WTC11 (cell line): ENCODE measurements at places on chromosomes 6 and 20.

DNA sequence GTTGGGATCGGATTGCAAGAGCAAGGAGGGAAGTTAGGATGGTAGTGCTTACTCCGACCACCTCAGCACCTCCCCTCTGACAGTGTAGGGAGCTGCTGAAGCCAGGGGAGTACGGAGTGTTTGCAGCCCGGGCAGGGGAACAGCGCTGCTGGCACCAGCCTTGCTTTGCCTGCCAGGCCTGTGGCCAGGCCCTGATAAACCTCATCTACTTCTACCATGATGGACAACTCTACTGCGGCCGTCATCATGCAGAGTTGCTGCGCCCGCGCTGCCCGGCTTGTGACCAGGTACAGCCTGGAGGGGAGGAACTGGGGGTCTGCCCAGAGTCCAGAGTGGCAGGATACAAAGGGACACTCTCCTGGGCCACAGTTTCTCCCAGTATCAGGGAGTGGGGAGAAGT, 2.2 kb upstream of the TOMM6 start:
- DNase-seq = no peak

DNA sequence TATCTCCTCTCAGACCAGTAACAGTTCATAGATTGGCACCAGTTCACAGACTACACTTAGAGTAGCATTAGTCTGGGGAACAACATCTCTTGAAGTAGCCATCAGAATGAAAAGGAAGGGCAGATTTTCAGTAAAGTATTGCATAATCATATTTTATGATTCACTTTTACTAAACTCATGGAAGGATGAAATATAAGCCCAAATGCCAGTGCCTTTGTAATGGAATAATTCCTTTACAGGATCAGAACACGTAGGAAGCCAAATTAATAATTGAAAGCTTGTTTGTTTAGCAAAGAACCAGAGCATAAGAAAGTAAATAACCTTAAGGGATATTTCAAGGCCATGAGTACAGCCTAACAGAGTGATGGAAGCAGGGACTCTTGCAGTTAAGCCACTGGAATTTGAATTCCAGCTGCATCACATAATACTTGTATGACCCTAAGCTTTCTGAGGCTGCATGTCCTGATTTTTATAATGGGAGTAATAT, 11.4 kb upstream of the LOC128125822 start:
- no peak for DNase-seq

DNA sequence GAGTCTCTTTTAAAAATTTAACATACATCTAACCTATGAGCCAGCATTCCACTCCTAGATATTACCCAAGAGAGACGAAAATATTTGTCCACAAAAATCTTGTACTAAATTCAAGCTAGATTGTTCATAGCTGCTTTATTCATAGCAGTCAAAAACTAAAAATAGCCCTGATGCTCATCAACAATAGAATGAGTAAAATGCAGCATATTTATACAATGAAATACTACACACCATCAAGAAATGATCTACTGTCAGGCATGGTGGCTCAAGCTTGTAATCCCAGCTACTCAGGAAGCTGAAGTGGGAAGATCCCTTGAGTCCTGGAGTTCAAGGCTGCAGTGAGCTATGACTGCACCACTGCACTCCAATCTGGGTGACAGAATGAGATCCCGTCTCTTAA, 22.0 kb upstream of the SRC start:
- no peak for DNase-seq

DNA sequence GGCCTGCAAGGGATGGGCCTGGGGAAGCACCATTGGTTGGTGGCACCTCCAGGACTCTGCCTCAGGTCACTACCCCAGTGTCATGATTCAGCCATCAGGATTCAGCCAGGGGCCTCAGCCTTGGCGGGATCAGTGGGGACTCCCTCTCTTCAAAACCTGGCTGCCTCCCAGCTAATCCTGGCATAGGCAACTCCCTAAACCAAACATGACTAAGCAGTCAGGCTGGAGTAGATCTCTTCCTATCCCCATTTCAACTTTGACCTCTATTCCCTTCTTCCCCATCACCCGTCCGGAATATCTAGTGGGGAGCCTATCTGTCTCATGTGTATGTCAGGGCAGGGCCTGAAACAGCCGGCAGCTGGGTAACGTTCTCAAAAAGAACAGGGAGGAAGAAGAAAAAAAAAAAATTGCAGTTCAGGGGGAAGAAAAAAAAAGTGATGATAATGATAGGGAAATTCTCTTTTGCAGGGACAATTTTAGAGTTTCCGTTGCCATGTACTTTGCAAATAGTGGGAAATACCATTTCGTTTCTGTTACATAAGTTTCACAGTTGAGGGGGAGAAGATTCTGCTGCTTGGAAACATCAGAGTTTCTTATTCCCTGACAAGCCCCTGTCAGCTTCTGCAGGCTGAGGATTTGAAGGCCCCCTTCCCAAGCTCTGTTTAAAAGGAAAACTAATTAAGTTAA, 4.1 kb upstream of the PREX1 start:
- DNase-seq = no peak

GRCh38 chr6:102474041-102474807, 1080.7 kb downstream of the GRIK2 start:
- DNase-seq = no peak

GRCh38 chr20:7629880-7630279, 310.4 kb downstream of the HAO1 start:
- no peak for DNase-seq

DNA sequence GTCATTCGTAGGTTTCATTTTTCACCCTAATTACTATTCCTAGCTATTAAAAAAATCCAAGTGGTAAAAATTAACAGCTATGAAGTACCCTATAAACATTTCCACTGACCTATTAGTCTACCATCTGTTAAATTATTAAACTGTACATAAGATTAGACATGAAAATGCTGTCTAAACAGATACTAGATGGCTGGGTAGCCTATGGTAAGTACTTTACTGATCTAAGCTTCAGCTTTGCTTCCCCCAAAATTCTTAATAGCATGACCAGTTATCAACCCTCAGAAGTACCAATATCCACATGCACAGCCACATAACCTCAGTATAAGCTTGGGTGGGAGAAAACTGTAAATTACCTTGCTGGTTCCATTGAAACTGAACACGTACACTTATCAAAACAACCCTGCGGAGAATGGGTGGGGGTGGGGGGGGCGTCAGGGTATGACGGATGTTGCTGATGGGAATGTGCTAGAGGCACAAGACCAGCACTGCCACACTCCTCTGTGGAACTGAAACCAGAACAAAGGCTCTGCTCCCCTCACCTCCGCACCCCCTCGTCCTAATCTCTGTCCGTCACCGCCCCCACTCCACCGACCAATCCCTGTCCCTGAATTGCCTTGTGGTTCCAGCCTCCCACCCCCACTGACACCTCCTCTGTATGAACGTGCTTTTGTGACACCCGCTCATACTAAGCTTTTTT, 45.3 kb downstream of the B4GALT5 start:
- DNase-seq = no peak

GRCh38 chr6:12379181-12379580, 89.0 kb downstream of the EDN1 start:
- no peak for DNase-seq

DNA sequence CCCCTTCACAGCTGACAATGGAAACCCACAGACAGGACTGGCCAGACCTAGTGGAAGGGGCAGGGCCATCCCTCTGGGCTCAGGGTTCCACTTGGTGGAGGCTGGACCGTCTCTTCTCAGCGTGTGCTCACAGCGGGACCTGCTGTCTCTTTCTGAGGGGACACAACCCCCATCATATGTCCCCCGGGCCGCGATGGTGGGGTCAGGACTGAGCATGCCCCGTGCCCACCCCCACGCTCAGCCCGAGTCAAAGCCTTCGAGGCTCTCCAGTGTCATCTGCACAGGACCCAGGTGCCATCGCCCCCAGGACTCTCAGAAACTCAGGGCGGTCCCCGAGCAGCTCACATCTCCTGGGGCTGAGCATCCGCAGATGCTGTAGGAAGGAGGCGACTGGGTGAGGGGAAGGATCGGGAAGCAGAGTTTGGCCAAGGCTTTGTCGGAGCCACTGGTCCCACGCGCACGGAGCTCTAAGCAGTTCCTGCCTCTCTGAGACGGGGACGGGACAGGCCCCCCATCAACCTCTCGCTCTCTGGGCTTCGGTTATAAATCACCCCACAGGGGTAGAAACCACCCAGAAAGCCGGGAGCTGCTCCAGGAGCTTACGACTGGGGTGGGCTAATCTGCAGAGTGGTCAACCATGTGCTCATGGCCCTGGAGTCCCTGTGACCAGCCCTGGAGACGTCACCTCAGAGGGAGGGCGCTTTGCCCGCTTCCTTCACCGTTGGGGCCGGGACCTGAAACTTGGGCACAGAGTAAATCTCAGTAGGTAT, 183.4 kb upstream of the SULF2 start:
- DNase-seq = no peak

- DNase-seq = no peak
Measured at GRCh38 chr6:33088931-33089620, 13.3 kb downstream of the HLA-DPB1 start.

- DNase-seq = no peak
Measured at GRCh38 chr6:147067184-147067583, 137.0 kb upstream of the STXBP5 start.

DNA sequence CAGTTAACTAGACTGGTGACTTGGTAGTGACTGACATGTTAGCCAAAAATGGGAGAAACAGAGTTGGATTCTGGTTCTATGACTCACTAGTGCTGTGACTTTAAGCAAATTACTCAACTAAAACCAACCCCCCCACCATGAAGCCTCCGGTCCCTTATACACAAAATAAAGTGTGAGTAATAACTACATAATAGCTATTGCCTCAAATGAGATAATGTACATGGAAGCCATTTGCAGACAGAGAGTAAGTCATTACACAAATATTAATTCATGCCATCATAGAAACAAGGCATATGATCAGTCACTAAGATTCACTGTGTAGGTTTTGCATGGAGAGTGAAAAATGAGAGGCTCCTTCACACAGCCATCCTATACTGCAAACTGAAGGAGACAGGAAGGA, 111.9 kb downstream of the HIVEP2 start:
- DNase-seq = no peak

- no peak for DNase-seq
Measured at GRCh38 chr6:51630011-51630410, 457.4 kb downstream of the PKHD1 start.

DNA sequence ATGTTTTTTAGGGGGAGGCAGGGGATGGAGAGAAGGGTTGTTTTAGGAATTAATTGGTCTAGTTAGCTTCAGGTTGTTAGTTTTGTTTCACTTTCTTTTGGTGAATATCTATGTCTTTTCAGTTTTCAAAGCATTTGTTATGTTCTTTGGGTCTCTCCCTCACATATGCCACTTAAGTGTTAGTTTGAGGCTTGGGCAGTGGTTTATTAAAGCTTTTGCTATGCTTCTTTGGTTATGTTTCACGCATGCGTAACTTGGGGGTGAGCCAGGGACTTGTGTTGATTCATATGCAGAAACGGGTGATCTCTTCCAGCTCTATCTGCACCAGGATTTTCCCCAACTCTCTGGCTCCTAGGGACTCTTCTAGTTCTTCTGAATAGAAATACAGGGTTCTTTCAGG, 11.4 kb upstream of the MMS22L start:
- DNase-seq = no peak

GRCh38 chr6:7726416-7727085, 652 bp downstream of the BMP6 start:
- peak; percentile 46 for DNase-seq

GRCh38 chr6:65170273-65170672, 536.8 kb downstream of the EYS start:
- DNase-seq = no peak

DNA sequence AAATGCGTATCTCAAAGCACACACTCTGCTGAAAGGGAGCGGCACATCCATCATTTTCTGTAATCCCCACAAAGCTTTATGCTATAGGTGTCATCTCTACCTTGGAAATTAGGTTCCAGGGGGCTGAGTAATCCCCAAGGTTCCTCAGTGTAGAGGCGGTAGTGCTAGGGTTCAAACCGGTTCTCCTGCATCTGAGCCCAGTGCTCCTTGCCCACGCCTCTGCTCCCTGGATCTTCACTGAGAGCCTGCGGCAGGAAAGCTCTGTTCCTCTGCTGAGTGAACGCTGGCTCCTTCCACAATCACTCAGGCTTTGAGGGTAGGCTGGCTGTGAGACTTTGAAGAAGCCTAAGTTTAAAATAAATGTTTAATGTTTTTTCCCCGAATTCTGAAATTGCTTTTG, 24.9 kb downstream of the SLC22A23 start:
- DNase-seq = no peak

GRCh38 chr20:692044-692443, 16.4 kb upstream of the SCRT2 start:
- no peak for DNase-seq

DNA sequence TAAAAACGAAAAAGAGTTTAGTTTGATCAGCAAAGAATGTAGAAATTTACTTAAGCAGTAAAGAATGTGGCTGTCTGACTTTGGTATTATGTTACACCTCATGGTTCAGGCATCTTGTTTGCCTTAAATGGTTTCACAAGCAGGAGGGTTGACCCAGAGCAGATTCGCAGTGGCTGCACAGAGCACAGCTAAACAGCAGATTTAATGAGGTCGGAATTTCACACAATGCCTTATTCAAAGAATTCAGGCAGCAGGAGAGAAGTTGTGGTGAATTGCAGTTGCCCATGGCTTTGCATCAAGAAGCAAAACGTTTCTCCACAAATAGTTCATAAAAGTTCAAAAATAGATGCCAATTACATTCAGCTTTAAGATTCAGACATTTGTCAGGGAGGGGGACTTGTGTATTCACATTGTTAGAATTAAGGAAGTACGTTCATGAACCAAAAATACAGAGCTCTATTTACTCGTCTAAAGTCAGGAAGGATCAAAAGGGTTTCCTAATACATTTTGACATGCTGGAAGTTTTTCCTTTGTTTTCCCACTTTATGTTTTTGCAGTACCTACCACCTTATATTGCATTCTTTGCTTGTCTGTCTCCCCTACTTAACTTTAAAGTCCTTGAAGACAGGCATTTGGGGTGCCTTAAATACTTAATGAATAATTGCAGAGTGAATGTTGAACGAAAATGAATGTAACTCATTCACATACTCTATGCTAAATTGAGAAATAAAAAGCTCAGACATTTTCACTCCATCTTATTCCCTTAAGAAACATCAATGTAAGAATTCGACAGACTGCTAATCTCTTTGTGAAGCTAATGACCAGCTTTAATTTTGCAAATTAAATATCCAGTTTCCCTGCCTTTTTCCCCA, 1163.6 kb upstream of the CITED2 start:
- no peak for DNase-seq

GRCh38 chr6:444653-445275, 53.2 kb downstream of the IRF4 start:
- no peak for DNase-seq

- DNase-seq = no peak
Measured at GRCh38 chr6:74070091-74070490, 374.1 kb downstream of the CD109 start.
